ENCODE measurements at places on chromosomes 5 and 9.

DNA sequence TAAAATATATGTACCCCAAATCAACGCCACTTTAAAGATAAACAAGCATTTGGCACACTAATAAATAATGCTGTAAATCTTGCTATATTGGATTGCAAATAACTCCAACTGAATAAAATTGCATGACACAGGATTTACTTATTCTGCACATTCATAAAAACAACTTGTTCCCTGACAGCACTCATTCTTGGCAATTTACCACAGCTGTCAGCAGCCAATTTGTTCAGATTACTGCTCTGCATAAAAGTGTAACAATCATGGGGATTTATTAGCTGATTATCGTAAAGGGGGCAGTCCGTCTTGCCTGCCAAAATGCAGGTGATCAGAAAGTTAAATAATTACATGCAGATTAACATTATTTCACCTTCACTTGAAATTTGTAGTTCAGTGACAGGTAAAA is 285.3 kb downstream of the SLF1 start:
- DNase-seq = peak; percentile 36

GRCh38 chr9:107815782-107816560 is 326.4 kb upstream of the KLF4 start:
- DNase-seq = no peak

- DNase-seq = no peak
Observed at GRCh38 chr9:112861155-112861554, 29.5 kb downstream of the SLC46A2 start.

DNA sequence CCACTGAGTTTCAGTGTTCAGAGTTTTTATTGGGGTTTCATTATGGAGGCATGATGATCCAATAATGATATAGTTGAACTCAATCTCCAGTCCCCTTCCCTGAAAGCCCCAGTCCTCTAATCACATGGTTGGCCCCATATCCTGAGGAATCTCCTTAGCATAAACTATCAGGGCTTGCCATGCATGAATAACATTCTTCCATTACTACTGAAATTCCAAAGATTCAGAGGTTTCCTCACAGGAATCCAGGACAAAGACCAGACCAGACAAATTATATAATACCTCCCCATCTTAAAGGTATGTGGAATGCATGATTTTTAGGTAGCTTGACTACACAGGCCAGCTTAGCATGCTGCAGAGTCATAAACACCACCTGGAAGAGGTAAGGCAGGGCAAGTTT is 15.5 kb upstream of the LRRTM2 start:
- no peak for DNase-seq

- no peak for DNase-seq
Observed at GRCh38 chr9:129418451-129418850, 202.4 kb downstream of the C9orf50 start.

- DNase-seq = no peak
Observed at GRCh38 chr9:79287708-79288290, 284.0 kb upstream of the TLE4 start.

- no peak for DNase-seq
Observed at GRCh38 chr5:155049569-155050383, 36.2 kb downstream of the KIF4B start.

DNA sequence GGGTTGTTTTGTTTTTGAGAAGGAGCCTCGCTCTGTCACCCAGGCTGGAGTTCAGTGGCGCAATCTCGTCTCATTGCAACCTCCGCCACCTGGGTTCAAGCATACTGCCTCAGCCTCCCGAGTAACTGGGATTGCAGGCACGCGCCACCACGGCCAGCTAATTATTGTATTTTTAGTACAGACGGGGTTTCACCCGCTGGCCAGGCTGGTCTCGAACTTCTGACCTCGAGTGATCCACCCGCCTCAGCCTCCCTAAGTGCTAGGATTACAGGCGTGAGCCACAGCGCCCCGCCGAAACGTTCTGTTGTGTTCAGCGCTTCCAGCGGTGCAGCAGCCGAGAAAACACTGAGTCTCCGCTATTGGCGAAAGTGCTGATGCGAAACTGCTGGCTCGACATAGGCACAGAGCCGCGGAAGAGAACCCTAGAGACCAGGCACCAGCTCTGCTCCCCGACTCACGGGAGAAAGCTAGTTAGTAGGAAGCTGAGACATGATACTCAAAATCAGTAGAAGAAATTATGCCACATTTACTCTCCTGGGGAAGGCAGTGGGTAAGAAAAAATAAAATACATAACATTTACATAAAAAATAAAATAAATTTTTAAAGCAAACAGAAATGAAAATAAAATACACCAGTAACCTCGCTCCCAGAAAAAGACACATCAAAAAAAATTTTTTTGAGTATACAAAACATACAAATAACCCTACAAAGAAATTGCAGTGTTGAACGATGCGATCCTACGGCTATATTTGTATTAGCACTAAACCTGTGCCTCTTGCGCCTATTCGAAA is 31.6 kb downstream of the ANXA2R start:
- peak; percentile 96 for DNase-seq

- DNase-seq = no peak
Observed at GRCh38 chr5:133333326-133334150, 278.8 kb downstream of the FSTL4 start.

DNA sequence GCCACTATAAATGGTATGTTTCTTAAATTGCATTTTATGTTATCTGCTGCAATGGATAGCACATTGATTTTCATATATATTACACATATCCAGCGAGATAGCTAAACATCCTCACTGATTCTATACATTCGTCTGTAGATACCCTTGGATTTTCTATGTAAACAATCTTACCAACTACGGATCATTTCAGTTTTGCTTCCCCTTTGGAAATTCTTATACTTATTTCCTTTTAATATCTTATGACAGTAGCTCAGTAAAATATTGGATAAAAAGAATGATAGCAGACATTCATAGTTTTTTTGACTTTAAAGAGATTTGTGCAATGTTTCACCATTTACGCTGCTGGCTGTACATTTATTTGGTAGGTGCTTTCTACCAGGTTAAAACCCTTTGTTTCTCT is 254.9 kb downstream of the SYK start:
- no peak for DNase-seq

DNA sequence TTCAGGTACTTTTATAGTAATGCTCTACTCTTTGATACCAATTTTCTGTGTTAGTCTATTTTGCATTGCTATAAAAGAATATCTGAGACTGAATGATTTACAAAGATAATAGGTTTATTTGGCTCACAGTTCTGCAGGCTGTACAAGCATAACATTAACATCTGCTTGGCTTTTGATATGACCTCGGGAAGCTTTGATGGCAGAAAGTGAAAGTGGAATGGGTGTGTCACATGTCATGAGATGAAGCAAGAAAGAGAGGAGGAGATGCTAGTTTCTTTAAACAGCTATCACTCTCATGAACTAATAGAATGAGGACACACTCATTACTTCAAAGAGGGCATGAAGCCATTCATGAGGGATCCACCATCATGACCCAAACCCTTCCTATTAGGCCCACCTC is 270.9 kb upstream of the IL12B start:
- no peak for DNase-seq

DNA sequence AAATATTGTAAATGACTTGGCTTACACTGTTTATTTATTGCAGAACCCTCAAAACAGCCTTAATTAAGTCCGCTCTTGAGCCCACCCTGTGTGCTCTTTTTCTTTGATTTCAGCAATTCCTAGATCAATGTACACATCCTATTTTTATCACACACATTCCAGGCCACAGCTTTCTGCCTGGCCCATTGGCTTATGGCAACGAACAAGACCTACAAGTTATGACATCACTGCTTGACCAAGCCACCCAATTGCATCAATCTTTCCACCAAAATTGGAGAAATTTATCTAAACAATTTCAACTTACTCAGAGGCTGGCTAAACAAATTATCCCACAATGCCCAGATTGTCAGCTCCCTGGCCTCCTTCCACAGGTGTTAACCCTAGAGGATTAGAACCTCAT is 158.4 kb downstream of the CPLANE1 start:
- no peak for DNase-seq

GRCh38 chr9:116437411-116438370 is 249.4 kb upstream of the TRIM32 start:
- DNase-seq = no peak

DNA sequence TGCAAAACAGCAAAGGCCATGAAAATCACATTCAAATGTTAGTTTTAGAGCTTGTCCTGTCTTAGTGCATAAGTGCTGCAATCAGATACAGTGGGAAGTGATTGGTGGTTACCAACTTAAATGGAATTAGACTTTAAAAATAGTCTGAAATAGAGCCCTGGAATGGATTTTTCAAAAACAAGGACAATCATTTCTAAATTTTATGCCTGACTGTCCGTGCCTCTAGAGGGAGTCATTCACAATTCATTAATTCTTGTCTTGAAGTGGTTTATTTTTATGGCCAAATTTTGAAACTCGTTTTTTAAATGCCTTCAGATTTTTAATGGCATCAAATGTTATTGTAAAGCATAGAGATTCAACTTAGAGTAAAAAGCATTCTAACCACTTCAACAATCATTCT is 561.8 kb upstream of the DAB2 start:
- no peak for DNase-seq

DNA sequence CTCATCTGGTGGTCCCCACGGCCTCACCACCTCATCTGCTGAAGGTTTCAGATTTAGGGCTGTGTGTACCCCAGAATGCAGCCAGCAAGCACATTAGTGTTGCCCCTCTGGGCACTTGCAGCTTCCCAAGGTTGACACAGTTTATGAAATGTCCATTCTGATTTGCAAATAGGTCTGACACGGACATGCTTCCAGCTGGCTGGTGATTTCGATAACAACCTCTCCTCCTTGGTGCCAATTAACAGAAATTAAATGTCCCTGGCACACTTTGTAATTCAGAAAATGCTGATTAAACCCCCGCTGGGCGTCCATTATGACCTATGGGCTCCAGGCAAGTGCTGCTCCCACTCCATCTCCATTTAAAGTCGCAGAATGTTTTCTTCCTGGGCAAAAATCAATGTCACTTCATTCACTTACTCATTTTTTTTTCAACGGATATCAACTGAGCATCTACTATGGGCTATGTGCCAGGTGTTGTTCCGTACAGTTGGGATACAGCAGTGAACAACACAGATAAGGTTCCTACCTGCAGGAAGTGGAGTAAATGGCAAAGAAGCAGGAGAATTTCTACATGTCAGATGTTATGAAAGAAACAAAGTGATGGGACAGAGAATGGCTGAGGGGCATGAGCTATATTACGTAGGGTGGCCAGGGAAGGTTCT is 32.0 kb downstream of the PLAC8L1 start:
- DNase-seq = no peak

DNA sequence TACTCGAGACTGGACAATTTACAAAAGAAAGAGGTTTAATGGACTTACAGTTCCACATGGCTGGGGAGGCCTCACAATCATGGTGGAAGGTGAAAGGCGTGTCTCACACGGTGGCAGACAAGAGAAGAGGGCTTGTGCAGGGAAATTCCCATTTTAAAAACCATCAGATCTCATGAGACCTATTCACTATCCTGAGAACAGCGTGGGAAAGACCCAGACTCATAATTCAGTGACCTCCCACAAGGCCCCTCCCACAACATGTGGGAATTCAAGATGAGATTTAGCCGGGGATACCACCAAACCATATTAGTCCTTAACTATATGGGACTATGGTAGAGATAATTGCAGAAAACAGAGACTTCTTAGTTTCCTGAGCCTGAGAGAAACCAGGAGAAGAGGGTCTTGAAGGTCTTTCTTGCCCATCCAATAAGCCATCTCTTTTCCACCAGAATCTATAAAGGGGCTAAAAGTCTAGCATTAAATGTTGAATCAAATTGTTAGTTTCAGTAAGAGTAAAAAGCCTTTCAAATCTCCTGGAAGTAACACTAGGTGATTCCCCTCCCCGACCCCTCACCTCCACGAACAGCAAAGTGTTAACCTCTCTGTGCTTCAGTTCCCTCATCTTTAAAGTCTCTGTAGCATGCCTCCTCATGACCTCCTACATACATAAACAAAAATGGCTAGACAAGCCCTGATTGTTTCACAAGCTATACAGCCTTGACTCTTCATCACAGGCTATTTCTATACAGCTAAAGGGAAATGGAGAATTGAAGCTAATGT is 259.1 kb downstream of the TMEM167A start:
- no peak for DNase-seq

- DNase-seq = no peak
Observed at GRCh38 chr5:148391422-148391821, 7.7 kb downstream of the FBXO38 start.

DNA sequence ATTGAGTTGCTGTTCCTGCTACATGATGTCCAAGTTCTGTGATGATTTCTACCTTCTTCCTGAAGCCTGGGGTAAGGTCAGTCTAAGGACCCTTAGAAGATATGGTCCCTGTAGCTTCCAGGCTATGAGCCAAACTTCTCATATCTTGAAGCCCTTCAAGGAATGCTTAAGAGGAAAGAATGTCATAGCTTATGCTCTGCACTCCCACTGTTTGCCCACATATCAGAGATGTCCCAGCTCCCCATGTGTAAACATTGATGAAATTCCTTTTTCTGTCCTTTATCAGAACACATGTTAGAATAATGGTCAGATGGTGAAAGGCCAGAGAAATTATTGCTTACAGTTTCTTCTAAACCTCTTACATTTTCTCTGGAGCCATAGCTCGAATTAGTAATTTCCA is 41.4 kb upstream of the RUSC2 start:
- DNase-seq = no peak
